ENCODE measurements at places on chromosomes 5 and 9.

- DNase-seq: no peak
These were observed 18.4 kb downstream of the URM1 start for GRCh38 chr9:128389395-128390149.

GRCh38 chr9:121815546-121816448 lies 164.4 kb downstream of the DAB2IP start:
- DNase-seq: no peak

DNA sequence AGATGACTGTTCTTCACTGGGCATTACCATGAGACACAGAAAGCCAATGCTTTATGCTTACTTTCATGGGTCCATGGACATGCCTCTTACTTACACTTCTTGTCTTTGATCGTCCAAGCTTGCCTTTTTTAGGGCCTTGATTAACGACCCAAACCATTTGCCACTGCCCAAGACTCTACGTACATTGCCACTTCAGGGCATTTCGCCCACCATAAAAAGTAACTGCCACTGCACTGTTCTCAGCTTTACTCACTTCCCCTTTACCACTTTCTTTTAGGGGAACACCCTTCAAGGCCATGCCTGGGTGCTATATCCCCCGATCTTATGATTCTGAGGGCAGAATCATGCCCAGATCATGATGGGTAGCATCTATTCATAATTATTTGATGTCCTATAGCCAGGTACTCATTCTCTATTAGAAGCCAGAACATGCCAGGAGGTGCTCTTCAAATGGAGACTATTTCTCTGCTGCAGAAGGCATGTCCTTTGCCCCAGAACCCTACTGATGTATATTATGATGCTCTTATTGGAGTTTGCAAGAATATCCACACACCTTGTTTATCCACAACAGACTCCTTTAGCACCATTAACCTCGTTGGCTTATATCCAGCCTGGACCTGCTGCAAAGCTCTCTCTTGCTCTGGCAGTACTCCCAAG lies 64.1 kb upstream of the RAD23B start:
- DNase-seq: no peak

- no peak for DNase-seq
These were observed 155.1 kb downstream of the ARSB start for GRCh38 chr5:78829811-78830527.

- DNase-seq: no peak
These were observed 147.8 kb downstream of the OXCT1 start for GRCh38 chr5:41722359-41722950.

DNA sequence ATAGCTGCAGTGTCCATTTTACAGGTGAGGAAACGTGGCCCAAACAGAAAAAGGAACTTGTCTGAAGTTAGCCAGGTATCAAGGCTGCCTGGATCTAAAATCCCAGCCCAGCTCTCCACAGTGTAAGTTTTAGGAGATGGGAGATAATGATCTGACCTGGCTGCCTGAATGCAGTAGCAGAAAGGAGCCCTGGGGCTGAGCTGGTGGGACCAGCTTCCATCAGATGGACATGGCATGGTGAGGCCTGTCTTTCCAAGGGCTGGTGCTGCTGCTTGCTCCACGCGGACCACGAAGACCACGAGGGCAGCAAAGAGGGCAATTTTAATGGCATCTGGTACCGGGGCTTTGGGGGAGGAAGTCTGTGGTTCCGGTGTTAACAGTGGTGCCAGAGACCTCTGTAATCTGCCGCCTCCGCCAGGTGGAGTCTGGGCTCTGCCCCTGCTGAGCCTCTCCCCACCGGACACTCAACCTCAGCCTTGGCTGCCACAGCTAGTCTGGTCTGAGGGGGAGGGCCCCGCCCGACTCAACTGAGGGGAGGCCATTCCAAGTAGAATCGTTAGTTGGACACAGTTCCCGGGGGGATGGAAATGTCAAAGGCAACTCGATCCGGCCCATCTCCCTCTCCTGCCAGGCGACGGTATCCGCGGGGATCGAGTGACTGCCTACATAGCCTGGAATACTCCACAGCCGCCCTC lies 650 bp downstream of the MYORG start:
- no peak for DNase-seq

DNA sequence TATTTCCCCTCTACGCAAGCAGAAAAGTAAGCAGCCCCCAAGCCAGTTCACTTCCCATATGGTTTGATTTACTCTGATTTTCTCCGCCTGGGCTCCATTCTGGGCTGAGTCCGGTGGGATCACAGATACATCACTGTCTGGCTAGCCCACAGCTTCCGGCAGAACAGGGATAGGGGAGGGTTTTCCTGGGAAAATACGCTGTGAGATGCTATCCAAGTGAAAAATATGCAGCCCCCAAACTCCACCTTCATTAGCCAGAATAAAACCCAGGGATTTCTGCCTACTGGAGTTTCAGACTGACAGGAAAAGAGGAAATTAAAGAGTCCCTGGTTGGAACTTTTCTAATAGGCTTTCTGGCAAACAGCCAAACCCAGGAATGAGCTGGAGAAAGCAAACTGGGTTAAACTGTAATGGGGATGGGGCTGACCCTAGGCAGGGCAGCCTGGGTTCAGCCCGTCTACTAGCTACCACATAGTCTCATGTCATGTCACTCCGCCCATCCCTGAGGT lies 16.9 kb upstream of the NIPAL4 start:
- DNase-seq: no peak

GRCh38 chr5:33297760-33298216 lies 143.0 kb upstream of the TARS1 start:
- no peak for DNase-seq

DNA sequence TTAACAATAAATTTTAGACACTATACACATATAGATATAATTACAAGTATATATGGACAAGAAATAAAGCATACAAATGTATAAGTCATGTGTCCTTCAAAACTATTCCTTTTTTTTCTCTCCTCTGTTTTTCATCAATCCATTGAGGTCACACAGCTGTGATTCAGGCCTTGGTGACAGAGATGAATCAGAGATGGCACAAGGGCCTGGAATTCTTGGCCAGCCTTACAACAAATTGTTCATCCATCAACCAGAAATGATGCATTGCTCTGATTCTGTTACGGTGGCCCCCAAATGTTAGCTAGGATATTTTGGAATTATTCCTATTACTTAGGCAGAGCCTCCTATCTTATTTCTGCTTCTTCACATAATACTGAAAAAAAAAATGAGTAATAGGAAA lies 108.7 kb upstream of the MPDZ start:
- no peak for DNase-seq

DNA sequence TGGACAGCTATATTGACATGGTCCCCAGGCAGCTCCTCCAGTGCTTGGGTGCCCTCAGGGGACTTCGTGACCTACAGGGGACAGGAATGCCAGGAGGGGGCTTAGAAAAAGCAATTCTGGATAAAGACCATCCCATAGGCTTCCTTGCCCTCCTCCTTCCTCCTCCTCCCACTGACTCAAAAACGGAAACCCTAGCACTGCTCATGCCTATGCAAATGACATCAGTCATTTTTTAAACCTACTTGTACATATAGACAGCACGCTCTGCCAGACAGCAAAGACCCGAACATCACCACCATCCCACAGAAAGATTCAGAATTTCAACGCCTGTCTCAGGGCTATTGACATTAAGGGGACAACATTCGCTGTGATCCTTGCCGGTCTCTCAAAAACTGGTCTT lies 11.0 kb downstream of the IGFBPL1 start:
- DNase-seq: no peak

DNA sequence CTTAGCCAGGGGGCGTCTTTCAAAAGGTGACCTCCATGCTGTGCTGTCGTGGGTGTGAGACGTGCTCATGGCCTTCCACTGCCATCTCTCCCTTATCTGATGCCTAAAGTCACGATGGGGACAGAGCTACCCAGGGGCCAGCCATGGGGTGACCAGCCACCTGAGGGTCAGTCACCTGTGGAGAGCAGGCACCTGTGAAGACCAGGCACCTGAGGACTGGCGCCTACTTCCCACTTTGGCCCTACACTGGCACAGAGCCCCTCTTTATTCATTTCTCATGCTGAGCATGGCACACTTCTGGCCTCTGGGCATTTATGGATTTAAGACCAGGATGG lies 6.4 kb upstream of the EXOC3 start:
- no peak for DNase-seq

- DNase-seq: no peak
These were observed 157.3 kb downstream of the CYLC2 start for GRCh38 chr9:103152473-103152872.

All from AG04450 (cell line).